MM.1S (cell line): ENCODE measurements at places on chromosomes 1 and 21.
A peak's percentile ranks its signal among the peaks of the same experiment; 100 is the strongest.

GRCh38 chr1:96009831-96010434 lies 711.7 kb upstream of the PTBP2 start:
- no peak for DNase-seq

GRCh38 chr1:1063945-1064831 lies 9.9 kb downstream of the RNF223 start:
- DNase-seq = peak; percentile 34

DNA sequence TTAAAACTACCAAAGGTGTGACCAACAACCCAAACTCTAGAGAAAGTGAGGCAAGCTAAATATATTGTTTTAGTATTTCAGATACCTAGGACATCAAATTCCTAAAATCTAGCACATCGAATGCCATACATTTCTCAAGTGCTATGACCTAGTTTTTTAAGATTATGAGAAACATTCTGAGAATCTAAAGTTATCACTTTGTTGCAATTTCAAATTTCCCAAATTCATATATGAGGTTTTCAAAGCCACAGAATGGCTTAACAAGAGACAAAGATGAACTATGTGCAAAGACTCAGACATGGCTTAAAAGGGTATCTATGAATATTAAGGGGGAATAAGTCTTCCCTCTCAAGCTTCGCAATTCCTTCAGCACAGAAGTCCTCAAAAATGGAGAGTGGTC lies 6.8 kb downstream of the SCYL3 start:
- DNase-seq = no peak

- no peak for DNase-seq
Observed at GRCh38 chr1:213245260-213245910, 194.3 kb downstream of the RPS6KC1 start.

DNA sequence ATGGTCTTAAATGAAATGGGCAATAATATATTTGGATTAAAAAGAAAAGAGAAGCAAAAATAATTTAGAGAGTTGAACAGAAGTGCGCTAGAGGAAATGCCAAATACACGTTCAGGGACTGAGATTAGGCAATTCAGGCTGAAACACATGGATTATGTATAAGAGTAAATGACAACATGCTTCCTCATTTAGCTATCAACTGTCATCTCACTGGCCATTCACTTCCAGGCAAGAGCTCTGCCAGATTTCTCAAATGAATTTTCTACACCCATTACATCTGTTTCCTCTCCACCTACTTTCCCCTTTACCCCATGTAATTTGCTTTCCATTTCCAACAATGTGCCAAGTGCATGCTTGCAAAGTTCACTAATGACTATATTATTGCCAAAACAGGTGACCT lies 582.4 kb downstream of the LTN1 start:
- no peak for DNase-seq
